K562 (cell line): ENCODE measurements at places on chromosomes 12 and 14. TPM values are rescaled to one million over a fixed set of nuclear protein-coding genes. Genes with fewer than 3 reads are reported as not detected.

DNA sequence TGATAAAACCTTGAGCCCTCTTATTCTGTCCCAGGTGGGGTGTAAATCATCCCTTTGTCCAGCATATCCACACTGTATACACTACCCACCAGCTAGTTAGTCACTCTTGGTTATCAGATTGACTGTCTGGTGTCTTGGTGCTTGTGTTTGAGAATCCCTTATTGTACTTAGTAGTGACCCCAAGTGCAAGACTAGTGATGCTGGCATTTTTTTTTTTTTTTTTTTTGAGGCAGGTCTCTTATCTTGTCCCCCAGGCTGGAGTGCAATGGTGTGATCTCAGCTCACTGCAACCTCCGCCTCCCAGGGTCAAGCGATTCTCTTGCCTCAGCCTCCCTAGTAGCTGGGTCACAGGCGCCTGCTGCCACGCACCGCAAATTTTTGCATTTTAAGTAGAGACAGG is 5.8 kb downstream of the VRK1 start:
- DNase-seq: peak; percentile 40

GRCh38 chr14:74572726-74573301 is 39.2 kb downstream of the LTBP2 start:
- no peak for DNase-seq

- DNase-seq: no peak
These were observed 125.4 kb downstream of the SNAPC1 start for GRCh38 chr14:61887628-61888027.

GRCh38 chr14:67513631-67514108 is 19.4 kb upstream of the PLEKHH1 start:
- DNase-seq: no peak

The SERPINA1 gene
- 4.1 and 6.0 TPM in 2 replicates for total RNA-seq
